Stimulated activated CD4-positive, alpha-beta T cell treated with anti-CD3 and anti-CD28 coated beads, Interleukin-15, amount 100 ng/mL, for 1 hour (primary cell): ENCODE measurements at places on chromosomes 11 and 22.

- DNase-seq: no peak
These were observed 263.3 kb upstream of the SORL1-AS1 start for GRCh38 chr11:121716060-121716459.

- no peak for DNase-seq
These were observed 739.8 kb downstream of the OPCML start for GRCh38 chr11:132792341-132793140.

- DNase-seq: no peak
These were observed 106.2 kb downstream of the PKNOX2 start for GRCh38 chr11:125270711-125271110.

- DNase-seq: no peak
These were observed 52.5 kb upstream of the SUSD2 start for GRCh38 chr22:24128631-24129262.

DNA sequence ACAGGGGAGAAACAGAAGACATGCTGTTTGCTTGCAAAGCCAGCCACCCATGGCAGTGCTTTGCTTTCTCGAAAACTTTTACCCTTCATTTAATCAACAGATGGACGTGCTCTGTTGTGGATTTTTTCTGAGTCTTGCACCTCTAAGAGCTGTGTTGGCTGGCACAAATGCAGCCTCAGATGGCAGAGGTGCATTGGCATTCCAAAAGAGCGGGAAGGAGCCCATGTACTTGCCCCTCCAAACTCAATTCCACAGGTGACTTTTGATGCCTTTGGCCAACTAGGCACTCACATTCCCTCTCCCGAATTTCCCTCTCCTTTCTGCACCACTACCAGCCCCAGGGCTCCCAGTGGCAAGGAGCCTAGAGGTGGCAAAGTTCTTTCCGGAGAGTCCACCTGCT is 1.2 kb downstream of the KIRREL3 start:
- DNase-seq: no peak

DNA sequence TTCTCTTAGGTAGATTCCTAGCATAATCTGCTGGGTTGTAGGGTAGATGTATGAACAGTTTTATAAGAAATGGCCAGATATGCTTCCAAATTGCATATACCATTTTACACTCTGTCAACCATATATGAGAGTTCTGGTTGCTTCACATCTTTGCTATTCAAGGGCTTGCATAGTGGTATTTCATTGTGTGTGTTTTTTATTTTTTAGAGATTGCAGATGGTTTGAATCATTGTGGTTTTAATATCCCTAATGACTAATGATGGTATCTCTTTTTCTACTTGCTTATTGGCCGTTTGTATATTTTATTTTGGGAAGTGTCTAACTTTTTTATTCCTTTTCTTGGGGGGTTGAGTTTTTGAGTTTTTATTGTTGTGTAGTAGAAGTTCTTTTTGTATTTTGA is 26.9 kb downstream of the RNF214 start:
- no peak for DNase-seq

DNA sequence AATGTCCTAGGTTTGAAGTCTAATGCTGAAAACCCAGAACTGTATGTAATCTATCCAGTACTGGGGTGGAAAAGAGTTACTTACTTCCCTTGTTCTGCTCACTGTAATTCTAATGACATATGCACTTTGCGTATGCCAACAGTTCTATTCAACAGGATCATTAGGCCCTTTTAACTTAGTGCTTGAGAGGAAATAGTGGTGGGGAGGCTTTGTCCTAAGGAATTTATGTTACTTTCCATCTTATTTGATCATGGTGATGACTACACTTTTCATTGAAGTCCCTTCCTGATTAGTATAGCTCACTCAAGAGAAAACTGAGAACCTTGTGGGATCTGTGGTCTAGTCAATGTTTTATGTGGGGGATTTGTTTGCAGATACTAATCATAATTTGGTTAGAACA is 348.2 kb downstream of the GUCY1A2 start:
- DNase-seq: no peak

DNA sequence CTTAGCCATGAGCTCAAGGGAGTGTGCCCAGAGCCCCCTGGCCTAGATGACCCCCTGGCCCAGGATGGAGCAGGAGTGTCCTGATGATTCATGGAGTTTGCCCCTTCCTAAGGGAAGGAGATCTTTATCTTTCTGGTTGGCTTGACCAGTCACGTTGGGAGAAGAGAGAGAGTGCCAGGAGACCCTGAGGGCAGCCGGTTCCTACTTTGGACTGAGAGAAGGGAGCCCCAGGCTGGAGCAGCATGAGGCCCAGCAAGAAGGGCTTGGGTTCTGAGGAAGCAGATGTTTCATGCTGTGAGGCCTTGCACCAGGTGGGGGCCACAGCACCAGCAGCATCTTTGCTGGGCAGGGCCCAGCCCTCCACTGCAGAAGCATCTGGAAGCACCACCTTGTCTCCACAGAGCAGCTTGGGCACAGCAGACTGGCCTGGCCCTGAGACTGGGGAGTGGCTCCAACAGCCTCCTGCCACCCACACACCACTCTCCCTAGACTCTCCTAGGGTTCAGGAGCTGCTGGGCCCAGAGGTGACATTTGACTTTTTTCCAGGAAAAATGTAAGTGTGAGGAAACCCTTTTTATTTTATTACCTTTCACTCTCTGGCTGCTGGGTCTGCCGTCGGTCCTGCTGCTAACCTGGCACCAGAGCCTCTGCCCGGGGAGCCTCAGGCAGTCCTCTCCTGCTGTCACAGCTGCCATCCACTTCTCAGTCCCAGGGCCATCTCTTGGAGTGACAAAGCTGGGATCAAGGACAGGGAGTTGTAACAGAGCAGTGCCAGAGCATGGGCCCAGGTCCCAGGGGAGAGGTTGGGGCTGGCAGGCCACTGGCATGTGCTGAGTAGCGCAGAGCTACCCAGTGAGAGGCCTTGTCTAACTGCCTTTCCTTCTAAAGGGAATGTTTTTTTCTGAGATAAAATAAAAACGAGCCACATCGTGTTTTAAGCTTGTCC is 14.3 kb downstream of the ADORA2A start:
- DNase-seq: no peak

DNA sequence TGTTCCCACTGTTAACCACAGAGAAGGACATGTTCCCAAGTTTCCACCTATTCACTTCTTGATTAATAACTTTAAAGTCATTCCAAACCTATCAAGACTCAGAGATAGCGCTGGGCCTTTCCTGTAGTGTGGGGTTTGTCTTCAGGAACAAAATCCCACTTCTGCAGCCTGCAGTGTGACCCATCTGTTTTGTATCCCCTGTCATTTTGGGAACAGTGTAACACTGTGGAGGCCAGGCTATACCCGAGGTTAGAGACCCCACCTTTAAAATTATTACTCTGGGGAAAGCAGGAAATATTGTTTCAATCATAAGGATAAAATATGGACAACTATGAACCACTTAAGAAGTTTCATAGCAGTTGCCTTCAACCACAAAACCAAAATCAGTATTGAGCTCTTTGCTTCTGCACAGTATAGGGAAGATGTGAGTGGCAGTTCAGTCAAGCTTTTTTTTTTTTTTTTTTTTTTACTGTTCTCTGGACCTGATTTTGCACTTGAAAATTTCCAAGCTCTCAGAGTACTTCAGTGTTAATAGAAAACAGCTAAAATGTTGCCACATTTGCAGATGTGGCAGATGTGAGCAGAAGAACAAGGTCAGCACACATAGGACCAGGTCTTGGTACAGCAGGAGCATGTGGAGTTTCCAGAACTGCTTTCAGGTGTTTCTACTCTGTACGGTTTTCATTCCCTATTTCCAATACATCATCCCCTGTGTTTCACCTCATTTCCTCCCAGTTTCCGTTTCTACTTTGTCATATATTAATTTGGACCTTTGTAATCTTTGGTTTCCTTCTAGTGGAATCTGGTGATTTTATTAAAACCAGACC is 121.5 kb downstream of the MAML2 start:
- DNase-seq: no peak

- DNase-seq: no peak
These were observed 900.3 kb downstream of the OPCML start for GRCh38 chr11:132631989-132632388.

DNA sequence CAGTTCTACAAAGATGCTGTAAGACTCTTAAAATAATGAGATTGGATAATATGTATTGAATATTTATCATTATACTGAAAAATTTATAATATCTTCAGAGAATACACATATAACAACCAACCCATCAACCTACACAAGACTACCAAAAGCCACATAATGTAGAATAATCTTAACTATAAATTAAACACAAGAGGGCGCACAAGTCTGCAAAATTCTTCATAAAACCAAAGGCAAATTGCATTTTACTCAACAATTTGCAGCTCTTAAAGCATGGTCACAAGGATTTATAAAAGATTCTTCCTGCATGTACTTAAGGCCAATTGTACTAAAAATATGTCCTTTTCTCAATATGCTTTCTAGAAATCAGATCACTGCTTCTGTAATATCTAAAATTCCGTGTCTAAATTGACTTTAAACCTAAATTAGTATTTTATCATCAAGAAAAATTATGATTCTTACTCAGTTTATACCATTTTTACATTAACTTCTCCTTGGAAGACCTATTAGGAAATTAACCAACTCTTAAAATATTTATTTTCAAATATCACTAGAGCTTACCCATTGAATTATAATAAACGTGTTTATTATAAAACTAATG is 79.0 kb downstream of the TTC28 start:
- no peak for DNase-seq

GRCh38 chr11:43119275-43119970 is 192.4 kb upstream of the API5 start:
- no peak for DNase-seq

- no peak for DNase-seq
These were observed 8.9 kb upstream of the MYBPC3 start for GRCh38 chr11:47361419-47361818.

GRCh38 chr11:1205121-1205986 is 17.5 kb upstream of the MUC5B start:
- no peak for DNase-seq

DNA sequence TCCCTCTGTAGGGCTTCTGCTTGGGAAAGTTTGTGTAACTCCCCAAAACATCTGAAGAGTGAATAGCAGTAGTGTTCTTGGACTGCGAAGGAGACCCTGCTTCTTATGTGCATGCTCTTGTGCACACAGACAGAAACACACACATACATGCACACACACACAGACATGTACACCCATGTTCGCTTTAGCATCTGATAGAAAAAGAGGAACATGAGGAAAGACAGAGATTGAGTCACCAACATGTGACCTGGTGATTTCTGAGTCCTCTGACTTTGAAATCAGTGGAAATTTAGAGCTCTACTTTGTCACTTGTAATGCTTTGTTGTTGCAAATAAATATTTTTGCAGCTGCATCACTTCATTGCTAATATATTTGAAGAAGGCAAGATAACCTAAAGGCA is 23.8 kb downstream of the CD44 start:
- DNase-seq: no peak

DNA sequence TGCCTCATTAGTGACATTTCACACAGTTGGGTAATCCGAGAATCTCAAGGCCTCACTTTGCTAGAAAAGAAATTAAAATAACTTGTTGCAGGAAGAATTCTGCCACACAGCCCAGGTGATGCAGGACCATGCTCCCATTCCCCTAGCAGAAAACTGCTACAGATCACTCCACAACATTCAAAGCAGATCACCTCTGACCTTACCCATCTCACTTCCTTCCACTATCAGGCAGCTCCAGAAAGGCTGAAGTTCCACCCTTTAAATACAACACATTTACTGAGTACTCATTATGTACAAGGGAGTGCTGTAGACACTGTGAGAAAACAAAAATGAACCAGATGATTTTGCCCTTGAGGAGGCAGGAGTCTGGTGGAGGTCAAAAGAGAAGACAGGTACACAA is 231.0 kb downstream of the TTC28 start:
- DNase-seq: no peak

GRCh38 chr11:82085493-82085892 is 648.2 kb downstream of the FAM181B start:
- no peak for DNase-seq

GRCh38 chr11:28592141-28592540 is 484.0 kb downstream of the METTL15 start:
- no peak for DNase-seq

GRCh38 chr11:60964801-60965200 is 6.7 kb upstream of the CD6 start:
- DNase-seq: no peak

- no peak for DNase-seq
These were observed 100.1 kb downstream of the SLC1A2 start for GRCh38 chr11:35318977-35319925.

- DNase-seq: no peak
These were observed 2.6 kb downstream of the PATZ1 start for GRCh38 chr22:31343235-31344191.

GRCh38 chr11:3004481-3004880 is 12.4 kb upstream of the NAP1L4 start:
- DNase-seq: no peak

GRCh38 chr11:19400296-19400695 is 159.6 kb upstream of the E2F8 start:
- no peak for DNase-seq

DNA sequence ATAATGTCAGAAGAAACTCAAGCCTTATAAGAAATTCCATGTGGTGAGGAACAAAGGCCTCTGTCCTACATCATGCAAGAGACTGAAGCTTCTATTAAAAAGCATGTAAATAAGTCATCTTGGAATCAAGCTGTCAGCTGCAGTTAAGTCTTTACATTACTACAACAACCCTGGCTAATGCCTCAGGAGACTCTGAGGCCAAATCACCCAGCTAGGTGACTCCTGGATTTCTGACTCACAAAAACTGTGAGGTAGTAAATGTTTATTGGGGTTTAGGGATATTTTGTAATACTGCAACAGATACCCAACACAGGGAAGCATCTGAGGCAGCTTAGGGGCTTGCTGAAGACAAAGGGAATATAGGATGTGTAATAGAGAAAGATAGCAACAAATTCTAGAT is 89.6 kb downstream of the C11orf87 start:
- DNase-seq: no peak

DNA sequence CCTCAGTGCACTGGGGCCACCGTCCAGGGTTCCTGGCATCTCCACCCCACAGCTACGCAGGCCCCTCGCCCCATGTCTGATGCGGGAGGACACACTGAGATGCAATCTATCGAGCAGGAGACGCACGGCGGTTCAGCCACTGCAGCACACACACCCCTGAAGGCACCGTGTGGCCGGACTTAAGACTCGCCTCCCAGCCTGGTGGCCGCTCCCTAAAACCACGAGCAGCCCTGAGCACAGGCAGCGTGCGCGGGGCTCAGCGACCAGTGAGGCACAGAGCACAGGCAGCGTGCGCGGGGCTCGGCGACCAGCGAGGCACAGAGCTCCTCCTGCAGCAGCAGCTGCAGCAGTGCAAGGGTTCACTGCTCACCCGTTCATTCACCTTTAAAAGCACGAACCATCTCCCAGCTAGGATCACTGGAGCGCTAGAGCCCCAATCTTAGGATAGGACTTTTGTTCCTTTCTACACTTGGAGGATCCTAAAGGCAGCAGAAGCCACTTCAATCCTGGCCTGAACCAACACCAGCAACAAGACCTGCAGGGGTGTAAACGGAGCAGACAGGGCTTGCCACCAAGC is 31.4 kb downstream of the TOLLIP start:
- no peak for DNase-seq

GRCh38 chr11:64586366-64586765 is 4.7 kb upstream of the SLC22A12 start:
- no peak for DNase-seq

- no peak for DNase-seq
These were observed 6.5 kb downstream of the PTDSS2 start for GRCh38 chr11:456533-456932.
